ENCODE measurements at places on chromosomes 12 and 14.

GRCh38 chr12:81718616-81719015 is 40.5 kb downstream of the PPFIA2 start:
- no peak for DNase-seq

DNA sequence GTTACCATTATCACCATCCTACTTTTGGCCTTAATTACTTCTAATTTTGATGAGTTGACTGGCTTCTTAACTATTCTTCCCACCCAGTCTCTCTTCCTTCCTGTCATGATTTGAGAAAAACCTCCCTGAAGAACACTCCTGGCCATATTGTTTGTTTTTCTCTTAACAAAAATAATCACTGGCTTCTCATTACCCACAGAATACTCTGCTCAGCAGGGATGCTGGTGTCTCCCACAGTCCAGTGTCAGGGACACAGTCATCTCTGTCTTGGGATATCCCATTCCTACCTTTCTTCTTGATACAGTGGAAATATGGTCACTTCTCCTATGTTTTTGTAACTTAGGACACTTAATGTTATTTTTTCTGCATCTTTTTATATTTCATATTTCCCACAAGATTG is 103.7 kb downstream of the SRGAP1 start:
- no peak for DNase-seq

- DNase-seq: no peak
Observed at GRCh38 chr14:80798878-80799277, 142.7 kb downstream of the CEP128 start.

DNA sequence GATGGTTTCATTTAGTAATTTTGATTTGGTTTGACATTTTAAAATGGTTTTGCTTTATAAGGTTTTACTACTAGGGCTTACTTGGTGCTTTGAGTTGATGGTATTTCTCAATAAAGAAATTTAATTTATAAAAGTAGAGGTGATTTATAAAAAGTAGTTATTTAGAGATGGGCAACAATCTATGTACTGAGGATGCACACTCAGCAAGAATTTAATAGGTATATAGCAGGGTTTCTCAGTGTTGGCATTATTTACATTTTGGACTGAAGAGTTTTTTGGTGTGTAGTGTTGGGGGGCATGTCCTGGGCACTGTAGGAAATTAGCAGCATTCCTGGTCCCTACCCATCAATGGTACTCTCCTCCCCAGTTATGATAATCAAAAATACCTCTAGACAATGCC is 47.7 kb downstream of the PPHLN1 start:
- DNase-seq: no peak

GRCh38 chr12:97299847-97300246 is 162.8 kb upstream of the RMST start:
- no peak for DNase-seq

- DNase-seq: no peak
Observed at GRCh38 chr12:66051361-66051760, 79.2 kb downstream of the LLPH start.

- no peak for DNase-seq
Observed at GRCh38 chr12:16269946-16270345, 7.5 kb downstream of the SLC15A5 start.

GRCh38 chr12:119868992-119869391 is 8.1 kb downstream of the CIT start:
- peak; percentile 5 for DNase-seq

DNA sequence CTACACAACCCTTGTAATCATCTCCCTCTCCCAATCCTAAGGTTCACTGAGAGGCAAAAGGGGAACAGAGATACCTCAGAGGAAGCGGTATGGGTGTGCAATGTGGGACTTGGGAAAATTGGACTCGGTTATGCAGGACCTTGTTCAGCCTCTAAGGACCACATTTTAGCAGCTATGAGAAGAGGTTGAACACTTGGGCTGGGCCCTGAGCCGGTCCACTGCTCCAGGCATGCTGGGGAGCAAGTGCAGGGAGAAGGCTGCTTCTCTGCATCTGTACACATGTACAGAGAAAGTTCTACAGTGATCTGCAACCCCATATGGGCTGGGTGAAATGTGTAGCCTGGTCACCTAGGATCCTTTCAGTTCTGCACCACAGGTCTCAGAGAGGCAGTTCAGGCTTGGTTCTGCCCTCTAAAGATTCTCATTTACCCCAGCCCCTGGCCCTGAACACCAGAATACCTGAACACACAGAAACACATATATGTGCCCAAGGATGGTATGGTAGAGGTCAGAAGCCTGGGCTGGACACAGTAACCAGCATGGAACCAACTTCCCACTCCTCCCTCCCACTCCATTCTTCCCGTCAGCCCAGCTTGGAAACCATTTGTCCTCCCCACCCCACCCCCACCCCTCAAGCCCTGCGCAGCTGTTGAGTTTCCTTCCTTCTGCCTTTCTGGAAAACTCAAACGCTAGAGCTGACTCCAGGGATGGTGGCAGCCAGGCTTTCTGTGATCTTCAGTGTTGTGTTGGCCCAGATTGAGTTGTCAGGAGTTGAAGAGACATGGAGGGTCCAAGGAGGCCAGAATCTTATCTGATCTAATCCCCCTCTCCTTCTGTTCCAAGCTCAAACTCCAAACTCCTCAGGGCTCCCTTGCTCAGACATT is 10.4 kb downstream of the HOXC5 start:
- DNase-seq: no peak

DNA sequence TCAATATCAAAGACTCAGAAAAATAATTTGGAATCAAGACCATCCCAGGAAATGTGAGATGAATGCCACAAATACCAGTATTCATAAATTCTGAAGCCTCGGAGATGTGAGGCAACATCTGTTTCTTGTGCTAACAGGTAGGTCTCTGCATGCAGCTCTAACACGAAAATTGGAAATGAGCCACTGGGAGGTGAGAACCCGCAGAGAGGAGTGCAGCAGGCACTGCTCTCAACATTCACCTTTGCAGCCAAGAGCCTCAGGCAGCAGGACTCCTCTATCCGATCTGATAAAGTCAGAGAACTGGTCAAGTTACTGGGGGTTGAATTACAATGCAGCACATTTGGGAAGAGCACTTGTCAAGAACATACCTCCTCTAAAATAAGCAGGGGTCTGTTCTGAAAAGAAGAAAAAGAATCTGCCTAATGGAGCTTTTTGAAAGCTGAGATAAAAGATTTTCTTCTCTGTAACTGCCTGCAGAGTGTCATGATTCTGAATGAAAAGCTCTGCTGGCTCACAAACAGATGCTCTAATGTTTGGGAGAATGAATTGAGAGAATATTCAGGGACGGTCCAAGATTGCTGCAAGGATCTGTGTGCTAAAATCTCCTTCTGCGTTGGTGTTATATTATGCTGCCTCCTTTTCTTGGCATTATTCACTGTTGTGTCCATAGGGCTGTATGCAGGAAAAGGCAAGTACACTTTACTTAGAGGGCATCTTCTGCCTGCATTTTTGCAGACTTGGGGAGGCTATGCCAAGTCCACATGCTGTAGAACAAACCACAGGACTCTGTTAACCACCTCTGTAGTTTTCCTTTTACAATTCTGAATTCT is 209.6 kb upstream of the KRR1 start:
- DNase-seq: no peak

DNA sequence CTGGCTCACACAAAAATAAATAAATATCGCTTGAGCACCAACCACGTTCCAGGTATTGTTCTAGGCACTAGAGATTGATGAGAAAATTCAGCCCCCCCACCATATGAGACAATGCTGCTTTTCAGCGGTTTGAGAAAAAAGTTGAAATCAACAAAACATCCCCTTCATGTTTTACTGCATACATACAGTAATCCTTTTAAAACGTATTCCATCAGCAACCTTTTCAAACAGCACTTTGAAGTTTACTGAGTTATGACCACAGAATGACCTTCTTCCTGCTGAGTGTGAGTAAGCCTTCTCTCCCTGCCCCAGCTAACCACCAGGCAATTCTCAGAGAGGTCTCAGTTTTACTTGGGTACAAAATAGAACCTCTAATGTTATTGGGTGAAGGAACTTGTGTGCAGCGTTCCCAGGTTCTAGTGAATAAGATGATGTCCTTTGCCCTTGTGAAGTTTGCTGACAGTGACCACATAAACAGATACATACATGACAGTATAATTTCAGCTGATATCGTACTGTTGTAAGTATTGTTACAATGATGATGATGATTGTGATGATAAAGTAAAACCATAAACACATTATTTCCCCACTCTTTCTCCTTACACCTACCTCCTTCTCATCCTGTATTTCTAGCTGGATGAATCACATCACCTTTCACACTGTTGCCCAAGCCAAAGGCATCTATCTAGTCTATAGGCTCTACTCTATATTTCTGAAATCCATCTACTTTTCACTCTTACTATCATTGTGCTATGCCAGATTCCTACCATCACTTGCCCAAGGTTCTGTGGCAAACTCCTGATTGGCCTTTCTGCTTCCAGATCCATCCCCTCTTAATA is 124.4 kb upstream of the KRR1 start:
- DNase-seq: peak; percentile 97

- DNase-seq: no peak
Observed at GRCh38 chr14:104474495-104475213, 104.9 kb upstream of the C14orf180 start.

- DNase-seq: no peak
Observed at GRCh38 chr14:49619730-49620129, 696 bp downstream of the RPL36AL start.

DNA sequence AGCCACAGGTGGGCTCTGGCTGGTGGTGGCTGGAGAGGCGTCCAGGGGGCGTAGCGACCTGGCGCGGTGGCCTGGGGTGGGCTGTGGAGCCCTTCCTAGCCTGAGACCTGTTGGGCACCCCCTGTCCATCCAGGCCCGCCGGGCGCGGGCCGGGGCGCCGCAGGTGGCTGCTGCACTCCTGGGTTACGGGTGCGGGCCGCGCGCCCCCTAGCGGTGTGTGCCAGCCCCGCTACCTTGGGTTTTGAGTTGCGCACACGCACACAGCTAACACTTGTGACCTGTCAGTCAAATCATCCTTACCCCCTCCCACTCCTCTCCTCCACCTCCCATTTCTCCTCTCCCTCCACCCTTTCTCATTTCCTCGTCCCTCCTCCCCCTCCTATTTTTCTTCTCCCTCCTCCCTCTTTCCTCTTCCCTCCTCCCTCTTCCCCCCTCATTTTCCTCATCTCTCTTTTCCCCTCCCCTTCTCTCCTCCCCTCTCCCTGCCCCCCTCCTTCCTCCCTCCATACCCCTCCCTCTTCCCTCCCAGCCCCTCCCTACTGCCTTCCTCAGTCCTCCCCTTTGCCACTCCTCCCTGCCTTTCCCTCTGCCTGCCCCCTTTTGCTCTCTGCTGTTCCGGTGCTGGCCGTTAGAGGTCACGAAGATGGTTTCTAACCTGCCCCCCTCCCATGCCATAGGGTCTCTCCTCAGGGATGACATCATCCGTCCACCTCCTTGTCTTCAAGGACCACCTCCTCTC is 2.3 kb downstream of the MEG3 start:
- peak; percentile 90 for DNase-seq

- peak; percentile 77 for DNase-seq
Observed at GRCh38 chr14:92143962-92144361, 22.2 kb downstream of the CPSF2 start.

DNA sequence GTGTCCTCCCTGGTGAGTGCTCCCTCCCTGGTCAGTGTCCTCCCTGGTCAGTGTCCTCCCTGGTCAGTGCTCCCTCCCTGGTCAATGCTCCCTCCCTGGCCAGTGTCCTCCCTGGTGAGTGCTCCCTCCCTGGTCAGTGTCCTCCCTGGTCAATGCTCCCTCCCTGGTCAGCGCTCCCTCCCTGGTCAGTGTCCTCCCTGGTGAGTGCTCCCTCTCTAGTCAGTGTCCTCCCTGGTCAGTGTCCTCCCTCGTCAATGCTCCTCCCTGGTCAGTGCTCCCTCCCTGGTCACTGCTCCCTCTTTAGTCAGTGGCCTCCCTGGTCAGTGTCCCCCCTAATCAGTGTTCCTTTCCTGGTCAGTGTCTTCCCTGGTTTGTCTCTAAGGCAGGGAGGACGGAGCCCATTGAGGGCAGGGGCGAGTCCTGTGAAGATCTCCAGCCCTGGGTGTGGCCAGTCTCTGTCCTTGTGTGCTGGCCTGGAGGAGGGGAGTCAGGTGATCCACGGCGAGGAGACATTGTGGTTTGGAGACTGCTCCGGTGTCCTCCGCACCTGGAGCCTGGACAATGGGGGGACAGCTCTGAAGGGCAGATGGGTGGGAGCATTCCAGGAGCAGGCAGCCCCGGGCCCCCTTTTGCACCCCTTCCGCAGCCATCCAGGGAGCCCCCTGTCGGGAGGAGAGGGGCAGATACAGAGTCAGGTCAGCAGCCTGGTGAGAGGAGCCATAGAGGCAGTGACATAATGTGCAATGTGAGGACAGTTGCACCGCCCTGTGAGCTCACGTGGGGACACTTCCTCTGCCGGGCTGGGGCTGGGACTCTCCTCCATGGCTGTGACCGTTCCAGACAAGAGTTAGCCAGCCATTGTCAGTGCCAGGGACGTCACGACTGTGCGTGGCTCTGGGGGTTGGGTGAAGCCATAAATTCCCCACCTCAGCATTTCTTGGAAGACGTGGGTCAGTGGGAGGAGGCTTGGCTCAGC is 93.4 kb downstream of the ADGRD1 start:
- no peak for DNase-seq
